GM12892 (cell line): ENCODE measurements at places on chromosomes 11 and 22.

DNA sequence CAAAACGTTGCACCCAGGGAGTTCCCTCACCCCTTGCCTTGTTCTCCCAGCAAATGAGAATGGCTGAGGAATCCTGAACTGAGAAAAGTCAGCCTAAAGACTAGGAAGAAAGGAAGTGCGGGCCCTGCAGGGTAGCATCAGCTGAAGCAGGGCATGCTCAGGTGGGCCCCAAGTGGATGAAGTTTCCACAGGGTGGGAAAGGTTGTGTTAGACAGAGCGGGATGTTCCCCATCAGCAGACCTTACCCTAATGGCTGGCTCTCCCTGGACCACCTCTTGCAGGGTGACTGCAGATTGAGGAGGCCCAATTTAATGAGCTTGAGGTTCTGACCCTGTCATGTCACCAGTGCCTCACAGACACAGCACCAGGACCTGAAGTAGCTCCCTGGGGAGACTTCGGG is 81.5 kb upstream of the MYOD1 start:
- DNase-seq, result no peak

DNA sequence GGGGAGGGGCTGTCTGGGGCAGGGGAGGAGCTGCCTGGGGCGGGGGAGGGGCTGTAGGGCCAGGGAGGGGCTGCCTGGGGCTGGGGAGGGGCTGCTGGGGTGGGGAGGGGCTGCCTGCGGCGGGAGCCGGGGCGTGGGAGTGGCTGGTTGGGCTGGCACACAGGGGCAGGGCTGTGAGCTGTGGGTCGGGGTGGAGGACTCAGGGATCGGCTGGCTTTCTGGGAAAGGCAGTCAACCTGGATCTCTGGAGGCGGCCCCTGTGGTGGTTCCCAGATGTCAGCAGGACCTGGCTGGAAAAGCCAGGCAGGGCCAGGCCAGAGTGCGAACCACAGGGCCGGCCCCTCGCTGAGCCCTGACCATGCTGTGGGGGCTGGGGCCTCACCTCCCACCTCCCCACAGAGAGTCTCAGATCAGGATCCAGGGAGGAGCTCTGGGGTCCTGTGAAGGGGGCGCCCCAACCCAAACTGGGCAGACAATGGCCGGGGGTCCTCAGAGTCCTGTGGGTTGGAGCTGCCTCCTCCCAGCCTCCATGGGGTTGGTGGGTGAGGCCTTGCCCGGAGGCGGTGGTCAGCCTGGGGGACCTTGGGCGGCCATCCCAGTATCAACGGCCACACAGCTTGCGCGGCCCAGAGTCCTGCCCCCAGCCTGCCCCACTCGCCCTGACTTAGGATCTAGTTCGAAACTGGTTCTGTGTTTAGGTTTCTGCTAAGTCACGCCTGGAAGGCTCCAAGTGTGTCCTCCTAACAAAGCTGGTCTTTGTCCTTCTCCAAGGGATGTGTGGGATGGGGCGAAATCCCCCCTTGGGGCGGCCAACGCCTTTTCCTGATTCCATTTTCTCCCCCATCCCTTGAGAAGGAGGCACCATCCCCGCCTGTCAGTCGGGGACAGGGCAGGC is 1.9 kb downstream of the MUC5B start:
- peak; percentile 25 for DNase-seq

GRCh38 chr22:49011769-49012648 is 815.7 kb downstream of the BRD1 start:
- DNase-seq, result no peak

GRCh38 chr11:16863389-16863788 is 124.9 kb downstream of the C11orf58 start:
- DNase-seq, result no peak

DNA sequence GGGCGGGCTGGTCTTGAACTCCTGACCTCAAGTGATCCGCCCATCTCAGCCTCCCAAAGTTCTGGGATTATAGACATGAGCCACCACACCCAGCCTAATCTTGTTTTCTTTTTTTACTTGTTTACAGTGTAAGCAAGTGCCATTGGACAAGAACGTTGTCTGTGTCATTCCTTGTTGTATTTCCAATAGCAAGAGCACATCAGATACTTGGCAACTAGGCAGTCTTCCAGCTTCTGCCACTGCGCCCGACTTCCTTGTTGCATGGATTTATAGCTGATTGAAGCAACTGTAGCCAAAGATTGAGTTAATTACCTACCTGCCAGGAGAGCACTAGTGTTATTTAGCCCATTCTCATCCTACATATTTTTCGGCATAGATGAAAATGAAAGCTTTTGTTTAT is 3.1 kb upstream of the SGSM3 start:
- DNase-seq, result no peak

DNA sequence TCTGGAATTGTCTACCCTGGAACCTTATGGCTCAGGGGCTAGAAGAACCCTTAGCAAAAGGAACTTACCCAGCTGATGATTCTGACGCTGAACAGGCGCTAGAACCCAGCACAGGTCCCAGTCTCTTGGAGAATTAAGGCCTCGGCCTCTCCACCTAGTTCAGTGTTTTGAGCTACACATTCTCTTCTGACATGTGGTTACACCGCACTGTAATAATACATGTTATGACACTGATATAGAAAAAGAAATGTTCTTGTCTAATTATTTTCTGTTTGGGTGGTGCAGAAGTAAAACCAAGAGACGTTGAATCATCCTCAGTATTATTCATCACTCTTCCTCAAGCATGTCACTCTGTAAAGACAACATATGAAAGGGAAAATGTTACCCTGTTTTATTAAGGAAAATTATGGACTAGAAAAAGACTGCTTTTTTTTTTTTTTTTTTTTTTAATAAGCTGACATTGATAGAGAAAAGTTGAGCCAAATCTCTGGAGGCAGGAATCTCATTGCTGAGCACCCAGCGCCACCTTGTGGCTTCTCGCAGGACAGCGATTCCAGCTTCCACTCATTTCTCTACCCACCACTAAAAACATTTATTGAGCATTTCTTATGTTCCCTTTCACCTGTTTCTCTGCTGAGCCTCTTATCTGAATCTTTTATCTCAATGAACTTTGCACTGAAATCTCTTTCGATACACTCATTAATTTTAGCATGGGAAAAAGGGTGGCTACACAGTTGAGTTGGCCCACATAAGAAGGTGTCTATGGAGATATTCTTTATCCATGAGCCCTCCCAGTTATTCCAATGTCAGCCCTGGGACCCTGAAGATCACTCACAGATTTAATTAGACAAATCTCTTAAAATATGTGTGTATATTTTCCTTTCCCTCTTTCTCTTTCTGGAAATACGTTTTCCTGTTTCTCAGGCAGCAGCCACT is 12.6 kb upstream of the APLNR start:
- DNase-seq, result no peak

GRCh38 chr11:132463295-132464002 is 1068.9 kb downstream of the OPCML start:
- DNase-seq, result no peak

GRCh38 chr11:30935861-30936260 is 349.7 kb upstream of the MPPED2 start:
- DNase-seq, result no peak
